Body of pancreas (tissue), 4 donors: ENCODE measurements at places on chromosomes 12 and 14. TPM values are rescaled to one million over a fixed set of nuclear protein-coding genes. Genes with fewer than 3 reads are reported as not detected.

Gene BHLHE41
- 2.6 TPM for total RNA-seq

GRCh38 chr14:99473458-99473857, 7.2 kb downstream of the SETD3 start:
- H3K27ac ChIP-seq: no peak overlapping the region
- no peaks in the 10 kb centered on the region for H3K36me3 ChIP-seq
- H3K4me3 ChIP-seq: no peak overlapping the region

GRCh38 chr14:64983439-64984310, 3.0 kb upstream of the FNTB start:
- no peaks in the 10 kb centered on the region for H3K36me3 ChIP-seq
- no peak overlapping the region for H3K4me3 ChIP-seq
- peaks cover 21% of the 10 kb centered on the region for H3K4me1 ChIP-seq
- peak; percentile 54 for DNase-seq
- H3K27me3 ChIP-seq: no peaks in the 10 kb centered on the region

Gene PTMS
- total RNA-seq: 69.5 TPM

Gene VDR
- total RNA-seq: 3.1 TPM

GRCh38 chr12:25887367-25887766, 71.1 kb upstream of the RASSF8 start:
- no peaks in the 10 kb centered on the region for H3K27me3 ChIP-seq
- no peak overlapping the region for H3K27ac ChIP-seq
- H3K4me1 ChIP-seq: no peaks in the 10 kb centered on the region
- H3K36me3 ChIP-seq: no peaks in the 10 kb centered on the region
- H3K4me3 ChIP-seq: no peak overlapping the region
- no peak for DNase-seq

DNA sequence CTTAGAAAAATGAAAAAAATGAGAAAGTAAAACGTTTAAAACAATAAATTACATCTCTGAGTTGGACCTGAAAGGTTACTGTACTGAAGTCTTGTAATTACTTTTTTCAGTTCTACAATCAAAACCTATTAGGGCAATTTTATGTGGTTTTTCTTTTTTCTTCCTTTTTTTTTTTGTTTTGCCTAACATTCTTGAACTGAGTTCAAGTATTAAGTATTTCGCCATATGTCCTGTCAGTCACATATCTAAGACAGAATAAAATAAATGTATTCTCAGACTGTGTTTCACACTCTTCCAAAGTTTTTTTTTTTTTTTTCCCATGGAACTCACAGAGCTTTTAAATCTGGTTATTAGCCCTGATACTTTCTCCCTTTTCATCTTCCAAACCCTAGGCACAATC, 172.0 kb downstream of the BCAT1 start:
- H3K36me3 ChIP-seq: no peaks in the 10 kb centered on the region
- H3K27ac ChIP-seq: no peak overlapping the region
- no peak overlapping the region for H3K4me3 ChIP-seq

- no peak overlapping the region for H3K4me3 ChIP-seq
- no peak for DNase-seq
- no peak overlapping the region for H3K27ac ChIP-seq
These were observed 2.3 kb downstream of the TULP3 start for GRCh38 chr12:2893007-2893406.

Gene MYF6
- total RNA-seq: not detected

Gene GDF3
- total RNA-seq: not detected

- no peak overlapping the region for H3K4me3 ChIP-seq
- H3K4me1 ChIP-seq: peaks cover 23% of the 10 kb centered on the region
- no peak overlapping the region for H3K27ac ChIP-seq
- no peaks in the 10 kb centered on the region for H3K36me3 ChIP-seq
- DNase-seq: no peak
- no peaks in the 10 kb centered on the region for H3K27me3 ChIP-seq
These were observed 2.8 kb upstream of the SLC48A1 start for GRCh38 chr12:47770086-47770726.

GRCh38 chr12:58741226-58741625, 179.1 kb downstream of the LRIG3 start:
- H3K27me3 ChIP-seq: no peaks in the 10 kb centered on the region
- H3K4me3 ChIP-seq: no peak overlapping the region
- no peak overlapping the region for H3K27ac ChIP-seq
- DNase-seq: no peak

Gene GPD1
- 232 TPM for total RNA-seq

GRCh38 chr12:13595536-13596443, 385.6 kb downstream of the GRIN2B start:
- no peaks in the 10 kb centered on the region for H3K27me3 ChIP-seq
- no peak overlapping the region for H3K4me3 ChIP-seq
- no peaks in the 10 kb centered on the region for H3K4me1 ChIP-seq
- no peaks in the 10 kb centered on the region for H3K36me3 ChIP-seq
- DNase-seq: no peak
- no peak overlapping the region for H3K27ac ChIP-seq

Gene CACNA1C
- total RNA-seq: 2.3 TPM

- H3K27me3 ChIP-seq: no peaks in the 10 kb centered on the region
- H3K27ac ChIP-seq: no peak overlapping the region
- no peak overlapping the region for H3K4me3 ChIP-seq
- peaks cover 3% of the 10 kb centered on the region for H3K36me3 ChIP-seq
- DNase-seq: no peak
- peaks cover 58% of the 10 kb centered on the region for H3K4me1 ChIP-seq
These were observed 9.0 kb downstream of the TMBIM6 start for GRCh38 chr12:49750027-49750995.

DNA sequence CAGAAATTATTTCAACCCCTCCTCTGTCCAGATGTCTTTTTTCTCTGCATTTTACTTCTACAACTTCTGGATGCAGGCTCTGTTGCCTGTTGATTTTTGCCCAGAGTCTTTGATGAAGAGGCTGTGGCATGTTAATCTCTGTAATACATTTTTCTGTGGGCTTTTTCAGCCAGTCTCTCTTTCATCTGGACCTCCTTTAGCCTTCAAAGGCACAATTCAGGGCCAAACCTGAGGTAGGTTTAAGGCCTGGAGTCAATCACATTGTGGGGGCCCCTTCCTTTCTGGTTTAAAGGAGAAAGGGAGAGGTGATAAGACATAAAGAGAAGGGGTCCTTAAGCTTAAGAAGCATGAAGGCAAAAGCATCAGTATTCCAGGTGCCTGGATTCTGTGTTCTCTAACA, 553.7 kb downstream of the FLRT2 start:
- H3K36me3 ChIP-seq: no peaks in the 10 kb centered on the region
- no peak for DNase-seq
- no peaks in the 10 kb centered on the region for H3K27me3 ChIP-seq
- no peak overlapping the region for H3K27ac ChIP-seq

- no peak for DNase-seq
- H3K27ac ChIP-seq: peak overlapping the region; percentile 95
- no peaks in the 10 kb centered on the region for H3K27me3 ChIP-seq
- H3K36me3 ChIP-seq: no peaks in the 10 kb centered on the region
- H3K4me1 ChIP-seq: peaks cover 39% of the 10 kb centered on the region
These were observed 412 bp upstream of the TEP1 start for GRCh38 chr14:20413744-20414082.

Gene IL23A
- not detected for total RNA-seq

Gene RPGRIP1
- total RNA-seq: not detected

GRCh38 chr12:123126294-123127181, 24.4 kb downstream of the PITPNM2 start:
- no peak overlapping the region for H3K27ac ChIP-seq
- no peak for DNase-seq
- no peaks in the 10 kb centered on the region for H3K27me3 ChIP-seq
- H3K4me3 ChIP-seq: no peak overlapping the region
- peaks cover 4% of the 10 kb centered on the region for H3K4me1 ChIP-seq

Gene PALS1
- 6.9 TPM for total RNA-seq

- no peak for DNase-seq
- no peaks in the 10 kb centered on the region for H3K27me3 ChIP-seq
- H3K4me1 ChIP-seq: no peaks in the 10 kb centered on the region
- no peaks in the 10 kb centered on the region for H3K36me3 ChIP-seq
- peak overlapping the region; percentile 24 for H3K27ac ChIP-seq
These were observed 108.7 kb upstream of the PRICKLE1 start for GRCh38 chr12:42698213-42698612.

Gene SELPLG
- total RNA-seq: 0.66 TPM

DNA sequence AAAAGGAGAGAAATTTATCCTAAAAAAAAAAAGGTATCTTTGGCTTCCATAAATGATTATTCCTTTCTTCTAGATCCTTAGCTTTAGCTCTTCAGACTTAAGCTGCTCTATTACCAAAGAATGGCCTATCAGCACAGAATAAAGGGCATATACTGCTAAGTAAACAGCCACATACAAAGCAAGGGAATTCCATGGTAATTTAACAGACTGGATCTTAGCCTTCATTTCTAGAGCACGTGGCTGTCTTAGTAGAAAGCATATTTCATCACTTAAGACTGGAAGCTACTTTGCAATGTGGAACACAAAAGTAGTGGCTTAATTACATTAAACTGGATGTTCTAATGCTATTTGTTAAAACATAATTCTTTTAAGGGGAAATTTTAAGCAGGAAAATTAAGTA, 23.1 kb downstream of the TMED10 start:
- no peaks in the 10 kb centered on the region for H3K36me3 ChIP-seq
- H3K4me1 ChIP-seq: peaks cover 58% of the 10 kb centered on the region
- H3K27ac ChIP-seq: no peak overlapping the region

Gene PTPRR
- 0.33 TPM for total RNA-seq

DNA sequence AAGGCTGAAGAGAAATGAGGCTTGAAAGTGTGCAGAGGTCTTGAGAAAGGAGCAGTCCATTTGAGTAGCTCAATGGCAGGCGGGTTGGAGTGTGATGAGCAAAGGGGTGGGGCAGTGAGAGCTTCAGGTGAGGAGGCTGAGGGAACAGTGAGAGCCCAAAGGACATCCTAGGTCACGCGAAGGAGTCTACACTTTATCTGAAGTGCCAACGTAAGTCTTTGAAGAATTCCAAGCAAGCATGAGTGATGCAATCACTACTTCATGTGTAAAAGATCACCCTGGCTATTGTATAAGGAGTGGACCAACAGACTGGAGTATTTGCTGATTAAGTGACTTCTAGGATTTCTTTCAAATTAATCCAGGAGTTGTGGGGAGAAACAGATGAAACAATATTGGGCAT, 159.9 kb upstream of the HIF1A start:
- H3K4me3 ChIP-seq: no peak overlapping the region
- H3K27me3 ChIP-seq: no peaks in the 10 kb centered on the region
- peaks cover 86% of the 10 kb centered on the region for H3K4me1 ChIP-seq
- no peak for DNase-seq

Gene PTPRO
- 1.3 TPM for total RNA-seq

DNA sequence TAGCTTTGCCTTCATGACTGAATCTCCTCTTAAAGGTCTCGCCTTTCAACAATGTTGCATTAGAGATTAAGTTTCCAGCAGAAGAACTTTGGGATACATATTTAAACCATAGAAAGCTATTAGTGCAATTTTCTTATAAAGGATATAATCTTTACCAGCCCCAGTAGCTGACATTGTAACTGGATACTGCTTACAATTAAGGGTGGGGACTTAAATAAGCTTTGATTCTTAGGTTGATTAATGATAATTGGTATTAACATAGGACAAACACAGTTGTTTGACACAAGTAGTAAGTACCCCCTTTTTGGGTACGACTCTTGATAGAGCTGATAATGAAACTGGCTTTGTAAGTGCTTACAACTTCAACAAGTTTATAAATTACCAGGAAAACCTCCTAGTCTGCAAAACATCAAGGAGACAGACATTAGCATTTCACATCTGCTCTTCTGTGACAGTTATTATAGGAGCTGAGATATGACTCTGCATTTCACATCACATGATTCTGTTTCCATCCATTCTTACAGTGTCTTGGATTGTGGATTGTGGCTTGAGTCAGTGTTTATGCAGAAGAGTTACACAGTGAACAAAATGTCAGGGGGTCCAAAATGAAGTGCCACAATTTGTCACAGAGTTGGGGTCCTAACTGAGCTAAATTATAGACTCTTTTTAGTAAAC, 249.1 kb upstream of the E2F7 start:
- H3K4me3 ChIP-seq: no peak overlapping the region
- no peaks in the 10 kb centered on the region for H3K4me1 ChIP-seq
- H3K36me3 ChIP-seq: no peaks in the 10 kb centered on the region
- no peaks in the 10 kb centered on the region for H3K27me3 ChIP-seq

DNA sequence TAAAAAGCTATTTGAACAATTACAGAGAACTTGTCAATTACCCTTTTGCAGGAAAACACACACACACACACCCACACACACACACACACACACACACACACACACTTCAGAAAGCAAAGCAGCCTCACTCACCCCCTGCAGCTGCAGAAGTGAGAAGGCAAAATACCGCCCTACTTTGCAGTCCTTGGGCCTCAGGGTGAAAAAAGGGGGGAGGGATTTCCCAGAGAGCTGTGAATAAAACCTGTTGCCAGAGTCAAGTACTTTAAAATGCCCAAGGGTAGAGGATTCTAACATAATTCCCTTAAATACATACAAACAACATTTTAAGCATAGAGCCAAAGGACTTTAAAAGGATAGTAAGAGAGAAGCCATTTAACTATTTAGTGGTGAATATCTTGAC, 285.9 kb downstream of the MDGA2 start:
- no peak overlapping the region for H3K27ac ChIP-seq
- no peak for DNase-seq
- H3K27me3 ChIP-seq: no peaks in the 10 kb centered on the region
- no peaks in the 10 kb centered on the region for H3K36me3 ChIP-seq
- H3K4me3 ChIP-seq: no peak overlapping the region
- no peaks in the 10 kb centered on the region for H3K4me1 ChIP-seq

GRCh38 chr12:2666411-2666810, 128.4 kb upstream of the FKBP4 start:
- no peaks in the 10 kb centered on the region for H3K36me3 ChIP-seq
- no peaks in the 10 kb centered on the region for H3K4me1 ChIP-seq
- H3K4me3 ChIP-seq: no peak overlapping the region
- DNase-seq: no peak

Gene NID2
- 37.6 TPM for total RNA-seq

DNA sequence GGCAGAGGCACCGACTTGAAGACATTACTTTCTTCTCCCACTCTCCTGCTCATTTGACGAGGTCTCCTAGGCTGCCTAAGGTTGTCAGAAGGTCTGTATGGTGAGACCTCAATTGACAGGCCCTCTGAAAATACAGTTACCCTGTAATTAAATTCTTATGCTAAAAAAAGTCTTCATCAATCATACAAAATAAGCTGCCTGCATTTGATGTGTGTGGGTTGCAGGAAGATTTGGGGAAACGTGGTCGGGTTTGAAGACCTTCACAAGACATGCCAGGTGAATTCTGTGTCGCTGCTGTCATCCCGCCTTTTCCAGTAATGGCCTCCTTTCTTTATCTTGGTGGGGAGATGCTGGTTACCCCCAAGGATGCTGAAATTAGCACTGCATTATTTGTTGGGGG, 299.4 kb downstream of the CACNA1C start:
- no peaks in the 10 kb centered on the region for H3K36me3 ChIP-seq
- H3K4me1 ChIP-seq: no peaks in the 10 kb centered on the region
- H3K27me3 ChIP-seq: no peaks in the 10 kb centered on the region
- no peak overlapping the region for H3K4me3 ChIP-seq

- no peak overlapping the region for H3K4me3 ChIP-seq
- no peak for DNase-seq
- H3K27ac ChIP-seq: no peak overlapping the region
- H3K36me3 ChIP-seq: no peaks in the 10 kb centered on the region
- H3K4me1 ChIP-seq: no peaks in the 10 kb centered on the region
- no peaks in the 10 kb centered on the region for H3K27me3 ChIP-seq
These were observed 156.6 kb upstream of the CAND1 start for GRCh38 chr12:67112586-67112985.

GRCh38 chr12:115857160-115857920, 420.2 kb downstream of the MED13L start:
- H3K36me3 ChIP-seq: no peaks in the 10 kb centered on the region
- no peak overlapping the region for H3K4me3 ChIP-seq
- H3K27ac ChIP-seq: no peak overlapping the region
- no peaks in the 10 kb centered on the region for H3K27me3 ChIP-seq

Gene PAX9
- total RNA-seq: not detected

GRCh38 chr12:11717519-11717961, 68.1 kb downstream of the ETV6 start:
- H3K27ac ChIP-seq: no peak overlapping the region
- H3K27me3 ChIP-seq: no peaks in the 10 kb centered on the region
- no peak overlapping the region for H3K4me3 ChIP-seq
- no peaks in the 10 kb centered on the region for H3K36me3 ChIP-seq
- H3K4me1 ChIP-seq: peaks cover 28% of the 10 kb centered on the region

Gene SLC10A1
- total RNA-seq: not detected
